ENCODE measurements at places on chromosomes 2 and 18. TPM values are rescaled to one million over a fixed set of nuclear protein-coding genes. Genes with fewer than 3 reads are reported as not detected.

The CAPN14 gene
- polyA plus RNA-seq = 0.14 TPM

The TXNDC9 gene
- polyA plus RNA-seq = 95.7 TPM

The ARHGAP28 gene
- not detected for polyA plus RNA-seq

The DSG1 gene
- not detected for polyA plus RNA-seq

The FOXI3 gene
- polyA plus RNA-seq = not detected

The KIF3C gene
- polyA plus RNA-seq = 81.1 TPM

The ANKRD62 gene
- not detected for polyA plus RNA-seq

The CDCA7 gene
- 0.08 TPM for polyA plus RNA-seq

The ACMSD gene
- not detected for polyA plus RNA-seq

The BOK gene
- polyA plus RNA-seq = not detected

The LRATD1 gene
- polyA plus RNA-seq = 1.2 TPM

The FRZB gene
- polyA plus RNA-seq = 2.3 TPM

The HOXD13 gene
- not detected for polyA plus RNA-seq

The ASNSD1 gene
- 127 TPM for polyA plus RNA-seq

The SCN2A gene
- polyA plus RNA-seq = 47.8 TPM

The LINC00305 gene
- not detected for polyA plus RNA-seq

The MEP1B gene
- polyA plus RNA-seq = not detected

The CAPG gene
- not detected for polyA plus RNA-seq

The TEKT4 gene
- not detected for polyA plus RNA-seq

The CELF4 gene
- 3.8 TPM for polyA plus RNA-seq

The MEIS1 gene
- 9.2 TPM for polyA plus RNA-seq

The ERBB4 gene
- polyA plus RNA-seq = 4.9 TPM

The CCBE1 gene
- polyA plus RNA-seq = 0.04 TPM

The ABCG5 gene
- 0.48 TPM for polyA plus RNA-seq

The CENPA gene
- 0.66 TPM for polyA plus RNA-seq

The ZNF892 gene
- 1.2 TPM for polyA plus RNA-seq

The PARD6G gene
- not detected for polyA plus RNA-seq

The TP53I3 gene
- 1.3 TPM for polyA plus RNA-seq

The RGPD3 gene
- not detected for polyA plus RNA-seq

The OR6B2 gene
- polyA plus RNA-seq = not detected

The TXNDC2 gene
- not detected for polyA plus RNA-seq

The RAB6C gene
- not detected for polyA plus RNA-seq

The POU3F3 gene
- 2.8 TPM for polyA plus RNA-seq

The TSGA10 gene
- polyA plus RNA-seq = 28.3 TPM

The DYSF gene
- polyA plus RNA-seq = not detected

The ASPRV1 gene
- not detected for polyA plus RNA-seq

The EPHA4 gene
- 140 TPM for polyA plus RNA-seq

The CNNM3 gene
- polyA plus RNA-seq = 2.0 TPM

The SMYD1 gene
- polyA plus RNA-seq = not detected

The DSG4 gene
- polyA plus RNA-seq = not detected

The UNC80 gene
- polyA plus RNA-seq = 12.9 TPM

The UGT1A4 gene
- polyA plus RNA-seq = not detected

The LRP1B gene
- 25.5 TPM for polyA plus RNA-seq

The NYAP2 gene
- polyA plus RNA-seq = 0.43 TPM

The POTEI gene
- polyA plus RNA-seq = 0.67 TPM

The RNF149 gene
- 48.4 TPM for polyA plus RNA-seq

The NT5DC4 gene
- not detected for polyA plus RNA-seq

The SPP2 gene
- not detected for polyA plus RNA-seq

The TTC39C gene
- 21.3 TPM for polyA plus RNA-seq

The STPG4 gene
- not detected for polyA plus RNA-seq

The LIMS3 gene
- not detected for polyA plus RNA-seq

The BOLL gene
- 1.8 TPM for polyA plus RNA-seq

The MROH2A gene
- polyA plus RNA-seq = not detected

The KDSR gene
- 84.2 TPM for polyA plus RNA-seq

The ADAM23 gene
- 74.9 TPM for polyA plus RNA-seq

The NMUR1 gene
- not detected for polyA plus RNA-seq

Measured in Purkinje cell (primary cell).